Heart right ventricle (tissue), 16 donors: ENCODE measurements at places on chromosomes 1 and 21.
A peak's percentile ranks its signal among the peaks of the same experiment; 100 is the strongest.

- no peaks in the 10 kb centered on the region for H3K36me3 ChIP-seq
- DNase-seq, result no peak
- no peaks in the 10 kb centered on the region for H3K27me3 ChIP-seq
- peak overlapping the region; percentile 70 for H3K4me3 ChIP-seq
- peak overlapping the region; percentile 85 for H3K27ac ChIP-seq
- H3K4me1 ChIP-seq, result peaks cover 19% of the 10 kb centered on the region
Observed at GRCh38 chr1:16235944-16236510, 956 bp downstream of the CPLANE2 start.

GRCh38 chr1:54105080-54105479 is 47.7 kb downstream of the CDCP2 start:
- H3K27ac ChIP-seq, result no peak overlapping the region
- DNase-seq, result no peak
- H3K4me3 ChIP-seq, result no peak overlapping the region
- H3K36me3 ChIP-seq, result peaks cover 10% of the 10 kb centered on the region
- H3K4me1 ChIP-seq, result no peaks in the 10 kb centered on the region
- H3K27me3 ChIP-seq, result no peaks in the 10 kb centered on the region

- peaks cover 76% of the 10 kb centered on the region for H3K4me1 ChIP-seq
- H3K27me3 ChIP-seq, result no peaks in the 10 kb centered on the region
- DNase-seq, result no peak
- H3K27ac ChIP-seq, result no peak overlapping the region
- no peak overlapping the region for H3K4me3 ChIP-seq
Observed at GRCh38 chr1:112402682-112403643, 6.9 kb downstream of the CTTNBP2NL start.

DNA sequence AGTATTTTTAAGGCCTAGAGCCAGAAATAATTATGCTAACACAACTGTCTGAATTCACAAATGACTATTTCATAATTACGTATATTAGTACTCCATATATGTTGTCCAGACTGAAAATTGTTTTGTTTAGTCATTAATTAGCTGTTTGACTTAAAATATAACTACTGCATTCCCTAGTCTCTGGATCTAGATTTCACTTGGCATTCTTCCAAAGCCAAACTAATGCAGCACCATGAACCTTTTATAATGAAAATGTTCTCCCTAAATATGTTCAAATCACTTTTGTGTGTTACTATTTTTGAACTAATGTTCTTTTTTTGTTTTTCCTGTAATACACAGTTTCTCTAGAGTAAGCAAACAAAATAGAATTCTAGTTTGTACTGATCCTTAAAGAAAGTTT is 46.1 kb downstream of the CAMTA1 start:
- H3K27me3 ChIP-seq, result no peaks in the 10 kb centered on the region
- no peak overlapping the region for H3K27ac ChIP-seq
- no peak for DNase-seq
- peaks cover 17% of the 10 kb centered on the region for H3K36me3 ChIP-seq
- H3K4me1 ChIP-seq, result peaks cover 29% of the 10 kb centered on the region

- no peak for DNase-seq
- H3K27me3 ChIP-seq, result no peaks in the 10 kb centered on the region
- peaks cover 5% of the 10 kb centered on the region for H3K36me3 ChIP-seq
- no peak overlapping the region for H3K27ac ChIP-seq
- no peak overlapping the region for H3K4me3 ChIP-seq
- H3K4me1 ChIP-seq, result peaks cover 7% of the 10 kb centered on the region
Observed at GRCh38 chr1:65395887-65396612, 24.4 kb upstream of the LEPR start.

- peaks cover 39% of the 10 kb centered on the region for H3K4me1 ChIP-seq
- no peak overlapping the region for H3K4me3 ChIP-seq
- H3K27me3 ChIP-seq, result no peaks in the 10 kb centered on the region
- H3K27ac ChIP-seq, result peak overlapping the region; percentile 66
- peak; percentile 38 for DNase-seq
Observed at GRCh38 chr1:110235181-110235833, 25.2 kb downstream of the KCNC4 start.

- no peaks in the 10 kb centered on the region for H3K27me3 ChIP-seq
- H3K36me3 ChIP-seq, result no peaks in the 10 kb centered on the region
- peak overlapping the region; percentile 85 for H3K27ac ChIP-seq
- peaks cover 40% of the 10 kb centered on the region for H3K4me1 ChIP-seq
- no peak for DNase-seq
Observed at GRCh38 chr1:158022554-158023312, 29.3 kb downstream of the KIRREL1 start.

- peaks cover 10% of the 10 kb centered on the region for H3K4me1 ChIP-seq
- H3K27me3 ChIP-seq, result no peaks in the 10 kb centered on the region
- no peak for DNase-seq
- no peaks in the 10 kb centered on the region for H3K36me3 ChIP-seq
- no peak overlapping the region for H3K27ac ChIP-seq
- H3K4me3 ChIP-seq, result no peak overlapping the region
Observed at GRCh38 chr1:205214756-205215155, 3.3 kb upstream of the DSTYK start.

DNA sequence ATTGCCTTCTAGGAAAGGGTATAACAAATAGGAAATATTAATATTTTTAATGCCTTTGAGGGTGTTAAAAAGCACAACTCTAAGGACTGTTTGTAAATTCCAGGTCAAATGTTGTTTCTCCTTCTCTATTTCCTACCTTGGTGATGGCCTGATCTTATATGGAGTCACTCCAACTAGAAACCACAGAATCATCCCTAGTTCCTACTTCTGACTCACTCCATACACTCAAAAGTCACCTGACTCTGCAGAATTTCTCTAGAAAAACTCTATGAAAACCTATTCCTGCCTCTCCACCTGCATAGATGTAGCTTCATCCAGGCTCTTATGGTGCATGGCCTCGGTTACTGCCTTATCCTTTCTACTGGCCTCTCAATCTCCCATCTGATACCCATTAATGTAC is 14.5 kb downstream of the RGS4 start:
- no peak overlapping the region for H3K27ac ChIP-seq
- no peaks in the 10 kb centered on the region for H3K27me3 ChIP-seq
- no peaks in the 10 kb centered on the region for H3K36me3 ChIP-seq
- H3K4me3 ChIP-seq, result no peak overlapping the region
- H3K4me1 ChIP-seq, result peaks cover 30% of the 10 kb centered on the region

- no peaks in the 10 kb centered on the region for H3K4me1 ChIP-seq
- no peak overlapping the region for H3K4me3 ChIP-seq
- H3K27me3 ChIP-seq, result no peaks in the 10 kb centered on the region
- DNase-seq, result no peak
- H3K36me3 ChIP-seq, result no peaks in the 10 kb centered on the region
Observed at GRCh38 chr1:178774263-178774662, 49.2 kb downstream of the RALGPS2 start.

DNA sequence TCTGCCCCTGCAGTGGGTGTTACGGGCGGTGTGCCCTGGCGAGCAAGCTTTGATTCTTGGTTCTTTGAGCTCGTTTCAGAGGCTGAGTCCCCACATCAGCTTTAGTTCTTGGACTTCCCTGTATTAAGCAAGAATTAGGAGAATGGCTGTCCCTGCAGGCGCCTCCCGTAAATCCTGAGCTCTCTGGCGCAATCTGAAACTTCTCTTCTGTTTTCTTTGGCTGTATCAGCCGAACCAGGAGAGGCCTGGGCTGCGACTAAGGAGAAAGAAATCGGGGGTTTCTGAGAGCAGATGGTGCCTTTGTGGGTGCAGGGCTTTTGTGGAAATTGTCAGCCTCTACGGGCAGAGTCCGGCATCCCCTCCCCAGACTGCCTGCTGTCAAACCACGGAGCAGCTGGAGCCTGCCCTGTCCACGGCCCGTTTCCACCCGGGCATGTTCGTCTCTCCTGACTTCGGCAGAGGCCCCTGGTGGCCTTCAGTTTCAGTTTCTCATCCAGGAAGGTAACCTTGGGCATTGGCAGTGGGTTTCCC is 17.9 kb downstream of the CSTB start:
- H3K27me3 ChIP-seq, result no peaks in the 10 kb centered on the region
- H3K4me1 ChIP-seq, result no peaks in the 10 kb centered on the region
- DNase-seq, result no peak
- H3K36me3 ChIP-seq, result peaks cover 5% of the 10 kb centered on the region
- no peak overlapping the region for H3K4me3 ChIP-seq
- H3K27ac ChIP-seq, result peak overlapping the region; percentile 44

- no peaks in the 10 kb centered on the region for H3K27me3 ChIP-seq
- no peaks in the 10 kb centered on the region for H3K36me3 ChIP-seq
- H3K4me3 ChIP-seq, result no peak overlapping the region
- no peak overlapping the region for H3K27ac ChIP-seq
- DNase-seq, result no peak
- peaks cover 47% of the 10 kb centered on the region for H3K4me1 ChIP-seq
Observed at GRCh38 chr1:112636056-112636455, 16.4 kb downstream of the CAPZA1 start.

DNA sequence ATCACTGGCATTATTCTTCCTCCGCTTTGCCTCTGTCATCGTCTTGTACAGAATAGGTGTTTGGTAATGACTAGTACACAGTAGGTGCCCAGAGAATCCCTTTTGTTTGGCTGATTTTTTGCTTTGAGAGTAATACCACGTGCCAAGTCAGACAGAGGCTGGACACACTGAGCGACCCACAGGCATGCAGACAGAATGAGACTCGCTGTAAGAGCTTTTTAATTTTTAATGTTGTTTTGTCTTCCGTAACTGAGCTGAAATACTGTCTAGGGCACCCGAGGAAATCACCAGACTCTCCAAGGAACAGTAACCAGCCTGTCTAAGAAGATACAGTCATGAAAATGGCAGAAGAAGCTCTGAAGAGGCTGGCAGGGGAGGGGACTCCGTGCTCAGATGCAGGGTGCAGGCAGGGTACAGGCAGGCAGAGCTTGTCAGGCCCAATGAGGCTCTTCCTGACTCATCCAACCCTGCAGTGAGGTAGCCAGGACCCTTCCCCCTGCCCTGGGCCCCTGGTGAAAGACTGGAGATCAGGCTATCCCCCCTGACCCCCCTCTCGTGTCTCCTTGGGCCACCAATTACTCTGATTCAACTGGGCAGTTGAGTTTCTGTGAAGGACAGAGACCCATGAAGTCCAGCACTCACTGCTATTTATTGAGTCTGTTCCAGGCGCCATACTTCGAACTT is 60.1 kb upstream of the ECE1 start:
- no peak overlapping the region for H3K27ac ChIP-seq
- H3K4me3 ChIP-seq, result no peak overlapping the region
- no peaks in the 10 kb centered on the region for H3K27me3 ChIP-seq
- DNase-seq, result no peak

DNA sequence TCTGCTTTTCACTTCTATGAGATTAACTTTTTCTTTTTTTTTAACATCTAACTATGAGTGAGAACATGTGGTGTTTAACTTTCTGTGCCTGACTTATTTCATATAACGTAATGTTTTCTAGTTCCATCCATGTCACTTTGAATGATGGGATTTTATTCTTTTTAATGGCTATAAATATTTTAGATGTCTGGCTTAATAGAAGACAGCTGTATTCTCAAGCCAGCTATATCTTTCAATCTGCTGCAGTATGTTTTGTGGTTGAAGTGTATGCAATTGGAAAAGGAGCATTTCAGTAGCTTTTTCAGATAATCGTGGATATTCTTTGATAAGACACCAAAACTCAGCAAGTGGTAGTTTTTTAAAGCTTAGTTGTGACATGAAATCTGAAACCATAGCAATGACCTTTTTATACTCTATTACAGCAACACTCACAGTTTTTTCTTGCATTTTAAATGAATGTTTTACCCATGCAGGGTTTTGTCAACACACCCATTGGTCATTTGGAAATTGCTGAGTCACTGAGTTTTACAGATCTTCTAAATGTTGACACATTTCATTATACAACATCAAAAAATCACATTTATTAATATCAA is 5.7 kb upstream of the SVBP start:
- H3K36me3 ChIP-seq, result no peaks in the 10 kb centered on the region
- peaks cover 8% of the 10 kb centered on the region for H3K4me1 ChIP-seq
- H3K27me3 ChIP-seq, result no peaks in the 10 kb centered on the region
- no peak for DNase-seq
- no peak overlapping the region for H3K4me3 ChIP-seq
